Hepatocyte (in vitro differentiated cells): ENCODE measurements at places on chromosomes 5 and 9.

DNA sequence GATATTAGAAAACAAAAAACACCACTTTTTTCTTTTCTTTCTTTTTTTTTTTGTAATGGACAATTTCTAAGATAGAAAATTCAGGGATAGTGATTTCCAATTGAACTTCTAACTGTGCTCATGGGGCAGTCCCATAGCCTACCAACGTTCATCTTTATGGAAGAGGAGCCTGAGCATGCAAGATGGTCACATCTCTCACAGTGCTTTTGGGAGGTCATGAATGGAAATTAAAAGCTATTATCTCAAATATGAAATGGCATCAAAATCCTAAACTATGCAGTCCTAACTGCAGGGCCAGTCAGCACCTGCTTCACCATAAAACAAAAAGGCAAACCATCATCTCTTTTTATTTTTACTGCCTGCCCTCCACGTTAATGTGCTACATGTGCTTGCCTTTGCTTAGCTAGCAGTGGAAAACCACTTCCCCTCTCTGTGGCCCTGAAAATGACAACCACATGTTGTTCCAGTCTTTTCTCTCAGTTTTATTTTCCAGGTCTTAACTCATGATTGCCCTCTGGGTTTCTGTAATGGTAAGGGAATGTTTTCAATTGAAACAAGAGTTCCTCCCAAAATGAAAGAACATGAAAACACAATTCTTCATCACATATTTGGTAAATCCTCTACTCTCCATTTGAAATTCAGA, 16.7 kb downstream of the IFNB1 start:
- peak; percentile 16 for DNase-seq

DNA sequence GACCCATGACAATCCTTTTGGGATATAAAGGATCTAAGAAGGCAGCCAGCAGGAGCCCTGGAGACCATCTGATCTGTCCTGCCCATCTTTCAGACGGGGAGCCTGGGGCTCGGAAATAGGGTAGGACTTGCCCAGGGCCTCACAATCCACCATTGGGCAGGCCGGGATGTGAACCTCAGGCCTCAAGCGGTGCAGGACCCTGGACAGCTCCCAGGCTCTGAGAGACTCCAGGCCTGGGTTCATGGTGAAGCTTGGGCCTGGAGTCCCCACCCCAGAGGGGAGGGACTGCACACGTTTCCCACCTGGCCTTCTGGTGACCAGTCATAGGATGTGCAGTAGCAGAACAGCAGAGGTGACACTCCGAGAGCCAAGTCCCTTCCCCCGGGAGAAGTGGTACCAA, 36.6 kb upstream of the RAPGEF1 start:
- DNase-seq, result peak; percentile 66

GRCh38 chr5:60230456-60230855, 336.9 kb upstream of the PDE4D start:
- DNase-seq, result no peak

DNA sequence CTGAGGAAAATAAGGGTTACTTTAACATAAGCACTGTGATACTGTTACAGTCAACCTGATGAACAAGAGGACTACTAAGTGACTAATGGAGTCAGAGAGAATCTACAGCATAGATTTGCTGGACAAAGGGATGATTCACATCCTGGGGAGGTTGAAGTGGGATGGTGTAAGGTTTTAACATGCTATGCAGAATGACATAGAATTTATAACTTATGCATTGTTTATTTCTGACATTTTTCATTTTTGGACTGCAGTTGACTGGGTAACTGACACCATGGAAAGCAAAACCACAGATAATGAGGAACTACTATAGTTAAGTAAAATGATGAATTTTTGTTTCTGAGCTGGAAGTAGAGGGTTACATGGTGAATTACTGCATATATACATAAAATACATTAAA, 389.2 kb downstream of the MAT2B start:
- no peak for DNase-seq

GRCh38 chr5:58759745-58760144, 176.9 kb downstream of the RAB3C start:
- DNase-seq, result no peak

DNA sequence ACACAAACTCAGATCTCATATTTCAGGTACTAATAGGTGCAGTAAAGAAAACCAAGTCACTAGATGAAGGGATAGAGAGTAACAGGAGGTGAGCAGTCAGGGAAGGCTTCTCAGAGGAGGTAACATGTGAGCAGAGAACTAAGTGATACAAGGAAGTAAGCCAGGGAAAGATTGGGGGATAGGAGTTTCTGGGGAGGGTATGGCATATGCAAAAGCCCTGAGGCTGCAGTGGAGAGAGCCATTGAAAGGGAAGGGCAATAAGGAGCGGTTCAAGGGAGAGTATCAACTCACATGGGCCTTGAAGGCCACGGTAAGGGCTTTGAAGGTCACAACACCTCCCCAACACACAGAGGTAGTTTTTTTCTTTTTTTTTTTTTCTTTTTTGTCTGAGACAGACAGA, 6.9 kb downstream of the OLFML2A start:
- no peak for DNase-seq

- no peak for DNase-seq
Observed at GRCh38 chr5:178107756-178108310, 5.5 kb upstream of the N4BP3 start.

- DNase-seq, result no peak
Observed at GRCh38 chr5:113340537-113340936, 94.3 kb downstream of the TSSK1B start.

DNA sequence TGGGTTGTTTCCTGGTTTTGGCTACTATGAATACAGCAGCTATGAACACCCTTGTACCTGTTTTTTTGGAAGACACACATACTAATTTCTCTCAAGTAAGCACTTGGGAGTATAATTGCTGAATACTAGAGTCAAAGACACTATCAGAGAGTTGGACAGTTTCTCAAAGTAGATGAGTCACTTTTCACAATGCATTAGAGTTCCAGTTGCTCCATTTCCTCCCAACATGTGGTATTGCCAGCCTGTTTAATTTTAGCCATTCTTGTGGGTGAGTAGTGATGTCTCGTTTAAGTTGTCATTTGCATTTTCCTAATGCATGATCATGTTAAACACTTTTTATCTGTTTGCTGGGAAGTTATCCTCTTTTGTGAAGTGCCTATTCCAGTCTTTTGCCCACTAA, 81.6 kb upstream of the GDNF start:
- no peak for DNase-seq

GRCh38 chr5:15938961-15939360, 240.6 kb downstream of the MARCHF11 start:
- DNase-seq, result no peak
